Activated naive CD4-positive, alpha-beta T cell (primary cell): ENCODE measurements at places on chromosomes 5 and 9.

GRCh38 chr5:133934822-133935666 is 33.4 kb downstream of the C5orf15 start:
- DNase-seq: no peak

DNA sequence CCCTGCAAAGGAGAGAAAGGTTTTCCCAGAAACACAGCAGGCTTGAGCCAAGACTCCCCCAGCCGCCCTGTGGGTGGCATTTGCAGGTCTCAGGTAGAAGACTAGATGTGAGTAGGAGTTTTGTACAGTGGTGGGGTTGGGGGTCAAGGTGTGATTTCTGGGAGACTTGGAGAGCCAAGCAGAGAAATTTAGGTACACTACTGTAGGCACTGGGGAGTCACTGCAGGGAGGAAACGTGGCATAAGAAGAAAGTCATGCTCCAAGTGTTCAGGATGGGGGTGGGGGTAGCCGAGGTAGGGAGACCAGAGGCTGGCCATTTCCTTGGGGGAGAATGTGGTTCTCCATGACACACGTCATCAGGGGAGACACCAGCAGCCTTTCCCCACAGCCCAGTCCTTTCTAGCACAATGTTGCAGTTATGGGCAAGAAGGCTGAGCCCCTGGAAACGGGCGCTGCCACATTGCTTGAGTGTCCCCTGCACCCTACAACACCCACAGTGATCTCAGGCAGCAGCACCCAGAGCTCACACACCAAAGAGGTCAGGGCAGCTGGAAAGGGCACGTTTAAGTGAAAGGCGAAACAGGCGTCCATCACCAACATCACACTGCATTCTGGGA is 210.5 kb downstream of the FSTL4 start:
- no peak for DNase-seq

DNA sequence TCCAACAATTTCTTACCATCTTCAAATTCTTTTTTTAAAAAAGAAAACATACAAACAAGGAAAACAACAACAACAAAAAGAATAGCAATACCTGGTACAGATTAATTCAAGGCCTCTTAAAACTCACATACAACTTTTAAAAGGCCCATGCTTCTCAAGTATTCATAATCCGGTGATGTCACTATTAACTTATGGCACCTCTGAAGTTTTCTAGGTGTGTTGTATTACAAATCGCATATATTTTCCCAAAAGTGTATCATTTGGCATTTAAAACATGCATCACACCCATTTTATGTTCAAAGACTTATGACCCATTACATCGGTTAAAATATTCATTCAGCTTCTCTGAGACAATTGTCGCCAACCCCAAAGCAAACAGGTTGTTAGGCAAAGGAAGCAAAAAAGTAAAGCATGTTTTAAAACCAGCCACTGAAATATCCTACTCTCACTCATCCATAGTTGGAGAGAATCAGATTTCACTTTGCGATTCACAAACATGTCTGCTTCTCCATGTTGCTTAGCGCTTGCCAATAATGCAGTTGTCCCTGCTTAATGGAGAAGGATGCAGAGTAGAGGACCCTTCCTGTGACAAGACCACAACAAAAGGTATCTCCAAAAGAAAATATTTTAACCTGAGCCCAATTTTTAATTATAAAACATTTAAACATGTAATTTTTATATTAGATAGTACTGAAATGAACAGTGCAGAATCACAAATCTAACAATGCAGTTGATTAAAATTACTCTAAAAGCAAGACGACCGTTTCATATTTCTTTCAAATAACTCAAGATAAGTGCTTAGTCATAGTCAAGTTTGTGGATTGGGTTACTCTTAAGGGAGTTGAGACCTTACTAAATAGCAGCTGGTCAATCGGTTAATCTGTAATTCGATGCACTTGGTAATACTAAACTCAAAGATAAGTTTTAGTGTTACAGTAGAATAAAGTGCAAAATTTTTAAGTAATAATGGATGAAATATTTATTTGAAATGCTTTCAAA is 1.6 kb downstream of the SKP1 start:
- no peak for DNase-seq

DNA sequence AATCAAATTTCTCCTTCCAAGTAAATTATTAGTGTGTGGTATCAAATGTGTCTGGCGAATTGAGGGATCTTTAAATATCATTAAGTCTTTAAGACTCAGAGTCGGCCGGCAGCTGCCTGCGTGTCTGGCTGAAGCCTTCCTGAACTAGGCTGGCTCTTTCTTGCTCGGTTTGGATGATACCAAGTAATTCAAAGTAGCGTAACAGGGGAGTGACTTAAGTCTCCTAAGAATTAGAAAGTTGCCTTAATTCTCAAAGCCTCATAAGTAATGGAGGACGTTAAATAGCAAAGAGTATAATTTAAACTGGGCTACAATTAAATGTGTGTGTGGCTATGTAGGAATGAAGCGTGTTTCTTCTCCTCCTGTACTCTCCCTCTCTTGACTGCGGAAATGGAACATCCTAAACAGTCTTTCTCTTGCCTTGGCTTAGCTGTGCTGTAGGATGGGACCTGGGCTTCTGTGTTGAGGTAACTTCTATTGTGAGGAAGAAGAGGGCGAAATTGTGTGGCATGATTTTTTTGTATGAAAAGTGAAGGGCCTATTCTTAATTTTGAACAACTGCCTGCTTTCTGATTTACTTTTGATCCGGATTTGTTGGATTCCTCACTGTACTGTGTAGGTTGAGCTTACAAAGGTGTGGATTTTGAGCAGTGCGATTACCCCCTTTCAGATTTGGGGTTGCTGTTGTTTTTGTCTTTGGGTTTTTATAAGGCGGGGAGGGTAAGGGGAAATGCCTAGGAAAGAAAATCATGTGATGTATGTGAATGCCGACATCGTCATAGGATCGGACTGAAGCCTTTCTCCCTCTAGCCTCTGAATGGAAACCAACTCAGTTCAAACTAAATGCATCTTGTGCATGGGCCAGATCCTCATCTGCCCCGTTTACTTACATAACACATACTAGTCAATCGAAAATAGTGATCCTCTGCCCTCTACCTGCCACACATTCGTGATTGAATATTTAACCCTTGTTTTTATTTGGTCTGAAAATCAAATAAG is 29.9 kb downstream of the CPEB4 start:
- DNase-seq: no peak

DNA sequence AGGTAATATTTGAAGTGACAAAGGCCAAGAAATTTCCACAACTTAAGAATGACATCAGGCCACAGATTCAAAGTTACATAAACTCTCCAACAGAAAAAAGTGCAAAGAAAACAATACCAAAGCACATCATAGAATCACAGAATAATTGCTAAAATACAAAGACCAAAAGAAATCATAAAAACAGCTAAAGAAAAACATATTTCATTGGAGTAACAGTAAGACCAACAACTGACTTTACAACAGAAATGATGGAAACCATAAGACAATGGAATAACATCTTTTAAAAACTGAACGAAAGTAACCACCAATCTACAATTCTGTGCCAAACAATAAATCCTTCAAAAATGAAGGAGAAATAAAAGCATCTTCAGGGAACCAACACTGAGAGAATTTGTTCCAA is 38.3 kb downstream of the ZDHHC21 start:
- DNase-seq: no peak

DNA sequence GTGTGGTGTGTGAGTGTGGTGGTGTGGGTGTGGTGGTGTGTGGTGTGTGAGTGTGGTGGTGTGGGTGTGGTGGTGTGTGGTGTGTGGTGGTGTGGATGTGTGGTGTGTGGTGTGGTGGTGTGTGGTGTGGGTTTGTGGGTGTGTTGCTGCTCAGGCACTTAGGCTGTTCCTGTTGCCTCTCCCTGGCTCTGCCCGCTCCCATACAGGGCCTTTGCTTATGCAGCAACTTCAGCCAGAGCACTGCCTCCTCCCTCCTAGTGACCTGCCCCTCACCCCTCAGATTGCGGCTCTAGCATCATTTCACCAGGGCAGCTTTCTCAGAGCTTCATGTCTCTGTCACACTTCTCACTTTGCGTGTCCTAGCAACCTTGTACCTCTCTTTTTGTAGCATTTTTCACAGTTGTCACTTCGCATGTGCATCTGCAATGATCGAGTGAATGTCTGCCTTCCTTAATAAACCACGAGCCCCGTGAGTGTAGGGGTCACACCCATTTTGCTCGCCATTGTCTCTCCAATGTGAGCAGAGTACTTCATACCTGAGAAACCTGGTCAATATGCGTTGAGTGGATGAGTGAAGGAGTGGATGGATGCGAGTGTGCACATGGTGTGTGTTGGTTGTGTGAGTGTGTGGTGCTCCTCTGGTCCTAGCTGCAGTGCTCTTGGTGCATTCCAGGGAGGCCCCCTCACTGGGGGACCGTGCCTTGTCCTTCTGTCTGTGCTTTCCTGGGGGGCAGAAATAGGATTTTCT is 167.9 kb upstream of the PANK3 start:
- no peak for DNase-seq

DNA sequence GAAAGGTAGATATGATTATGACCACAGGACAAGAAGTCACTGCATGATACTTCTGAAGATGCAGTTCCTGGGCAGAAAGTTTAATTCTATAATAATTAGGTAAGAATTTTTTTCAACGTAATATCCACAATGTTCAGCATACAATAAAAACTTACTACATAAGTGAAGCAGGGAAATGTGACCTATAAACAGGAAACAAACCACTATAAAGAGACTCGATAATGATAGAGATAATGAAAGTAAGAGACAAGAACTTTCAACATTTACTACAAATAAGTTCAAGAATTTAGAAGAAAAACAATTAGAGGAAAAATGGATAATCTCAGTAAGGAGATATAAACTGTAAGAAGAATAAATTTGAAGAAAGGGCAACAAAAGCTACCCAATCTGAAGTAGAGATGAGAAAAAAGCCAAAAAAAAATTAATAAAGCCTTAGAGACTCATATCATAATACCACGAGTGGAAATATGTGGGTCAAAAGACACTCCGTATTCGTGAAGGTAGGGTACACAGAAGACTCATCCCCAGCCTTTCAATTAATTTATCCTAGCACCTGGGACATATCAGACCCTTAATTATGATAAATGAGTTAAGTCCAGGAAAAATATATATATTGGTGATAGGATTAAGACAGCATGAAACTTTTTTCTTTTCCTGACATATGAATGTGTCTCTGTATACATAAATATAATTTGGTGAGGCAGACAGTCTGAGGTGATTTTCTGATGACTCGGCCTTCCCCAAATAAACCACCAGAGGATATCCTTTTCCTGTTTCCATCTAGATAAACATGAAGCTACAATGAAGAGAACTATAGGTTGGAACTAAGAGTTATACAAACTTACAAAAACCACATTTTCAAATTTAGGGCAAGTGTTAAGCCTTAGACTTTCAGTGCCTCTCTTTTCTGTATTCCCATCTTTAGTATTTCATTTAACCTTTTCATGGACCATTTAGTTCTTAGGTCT is 120.4 kb downstream of the RAPGEF6 start:
- no peak for DNase-seq

DNA sequence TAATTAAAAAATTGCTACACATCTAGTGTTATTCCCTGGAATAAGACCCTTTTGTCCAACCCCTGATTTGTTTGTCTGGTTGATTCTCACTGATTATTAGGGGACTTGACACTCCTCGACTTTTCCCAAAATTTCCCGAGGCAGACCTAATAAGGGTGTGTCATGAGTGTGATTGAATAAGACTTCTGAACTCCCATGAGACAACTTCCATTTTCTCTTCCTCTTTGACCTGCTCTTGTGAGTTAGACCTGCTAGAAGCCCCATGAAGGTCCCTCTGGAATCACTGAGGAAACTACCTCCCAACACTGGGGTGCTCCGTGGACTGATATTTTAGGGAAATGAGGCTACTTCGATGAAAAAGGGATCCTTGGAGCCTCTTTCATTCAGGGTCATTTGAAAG is 83.4 kb downstream of the MUSK start:
- no peak for DNase-seq

DNA sequence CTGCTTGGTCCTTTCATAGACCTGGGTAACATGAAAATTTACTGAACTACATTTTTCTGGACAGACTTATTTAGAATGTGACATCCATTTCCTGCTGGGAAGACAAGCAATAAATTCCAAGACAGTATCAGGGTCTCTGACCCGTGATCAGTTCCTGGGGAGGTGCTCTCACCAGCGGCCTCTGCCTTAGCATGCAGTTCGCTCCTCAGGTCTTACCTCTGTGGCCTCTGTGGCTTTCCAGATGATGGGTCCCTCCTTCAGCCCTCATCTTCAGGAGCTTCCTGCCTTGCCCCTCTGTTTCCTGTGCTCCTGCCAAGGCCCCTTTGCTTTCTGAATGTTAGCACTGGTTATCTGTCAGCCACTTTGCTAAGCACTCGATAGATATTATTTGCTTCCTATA is 66.4 kb downstream of the CMYA5 start:
- DNase-seq: no peak

- no peak for DNase-seq
These were observed 36.0 kb upstream of the SPATA31C2 start for GRCh38 chr9:88174324-88174723.

DNA sequence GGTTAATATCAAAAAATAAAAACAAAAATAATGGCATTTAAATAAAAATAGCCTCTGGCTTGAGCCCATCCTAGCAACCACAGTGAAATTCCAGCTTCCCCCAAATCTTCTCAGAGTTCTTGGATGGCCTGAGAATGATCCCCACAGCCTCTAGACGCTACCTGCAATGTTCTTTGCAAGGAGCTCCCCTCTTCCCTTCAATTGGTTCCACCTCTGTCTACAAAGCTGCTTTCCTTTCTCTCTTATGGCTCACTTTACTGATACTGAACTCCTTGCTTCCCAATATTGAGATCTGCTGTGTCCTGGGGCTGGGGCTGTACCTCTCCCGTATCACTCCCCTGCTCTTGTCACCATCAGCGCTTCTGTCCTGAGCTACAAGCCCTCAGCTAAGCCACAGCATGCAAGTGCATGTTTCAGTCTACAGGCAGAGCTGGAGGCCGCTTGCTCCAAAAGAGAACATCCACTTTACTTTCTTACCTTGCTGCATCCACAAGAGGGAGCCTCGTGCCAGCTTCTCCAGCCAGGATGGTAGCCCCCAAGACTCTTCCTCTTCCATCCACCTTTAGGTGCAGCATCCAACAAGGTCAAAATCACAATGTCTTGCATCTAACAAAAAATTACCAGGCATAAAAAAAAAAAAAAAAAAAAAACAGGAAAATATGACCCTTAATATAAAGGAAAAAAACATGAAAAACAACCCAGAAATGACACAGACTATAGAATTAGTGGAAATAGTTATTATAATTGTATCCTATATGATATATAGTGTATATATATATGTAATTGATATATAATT is 57.4 kb upstream of the PRSS3 start:
- DNase-seq: no peak

- no peak for DNase-seq
These were observed 154.5 kb downstream of the YIPF5 start for GRCh38 chr5:144015961-144016360.

GRCh38 chr5:166509085-166509484 is 1782.4 kb upstream of the WWC1 start:
- no peak for DNase-seq

DNA sequence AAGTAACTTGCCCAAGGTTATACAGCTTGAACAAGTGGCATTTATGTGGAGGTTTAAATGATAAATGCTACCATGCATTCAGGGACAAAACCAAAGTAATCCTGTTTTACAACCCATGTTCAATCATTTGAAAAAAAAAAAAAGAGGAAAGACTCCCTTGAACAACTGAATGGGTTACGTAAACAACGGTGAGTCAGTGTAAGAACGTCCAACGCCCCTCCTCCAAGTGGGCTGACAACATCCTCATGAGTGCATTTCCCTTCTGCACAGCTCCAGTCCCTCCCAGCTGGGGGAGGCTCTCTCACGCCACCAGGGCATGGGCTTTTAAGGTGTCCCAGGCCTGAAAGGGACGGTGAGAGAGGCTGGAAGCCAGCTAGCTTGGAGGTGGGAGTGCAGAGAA is 90.0 kb downstream of the PRRT1B start:
- no peak for DNase-seq

- no peak for DNase-seq
These were observed 17.3 kb downstream of the CTXN3 start for GRCh38 chr5:127666043-127666716.
